ENCODE measurements at places on chromosomes 7 and 10. TPM values are rescaled to one million over a fixed set of nuclear protein-coding genes. Genes with fewer than 3 reads are reported as not detected.

DNA sequence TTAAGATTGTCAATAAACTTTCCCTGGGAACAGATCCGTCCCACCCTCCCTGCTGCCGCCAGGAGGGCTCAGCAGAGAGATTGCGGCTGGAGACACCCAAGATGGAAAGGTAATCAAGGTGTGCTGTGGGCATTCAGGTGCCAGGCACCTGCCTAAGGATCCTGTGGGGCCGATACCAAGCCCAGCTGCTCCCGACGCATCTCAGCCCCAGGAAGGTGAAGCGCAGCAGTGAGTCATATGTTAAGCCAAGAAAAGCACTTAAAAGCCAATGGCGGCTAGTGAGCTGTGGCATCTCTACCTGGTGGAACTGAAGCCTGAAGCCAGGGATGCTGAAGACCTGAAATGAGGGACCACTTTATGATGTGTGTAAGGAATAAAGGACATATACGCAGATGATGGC, 6.1 kb downstream of the WDR86 start:
- DNase-seq, result no peak

GRCh38 chr7:26857506-26858240, 6.7 kb downstream of the SKAP2 start:
- DNase-seq, result peak; percentile 17

The AOC1 gene
- total RNA-seq, result not detected

GRCh38 chr7:17774716-17775288, 165.5 kb downstream of the SNX13 start:
- DNase-seq, result no peak

GRCh38 chr10:52563360-52563759, 209.2 kb downstream of the MBL2 start:
- no peak for DNase-seq

DNA sequence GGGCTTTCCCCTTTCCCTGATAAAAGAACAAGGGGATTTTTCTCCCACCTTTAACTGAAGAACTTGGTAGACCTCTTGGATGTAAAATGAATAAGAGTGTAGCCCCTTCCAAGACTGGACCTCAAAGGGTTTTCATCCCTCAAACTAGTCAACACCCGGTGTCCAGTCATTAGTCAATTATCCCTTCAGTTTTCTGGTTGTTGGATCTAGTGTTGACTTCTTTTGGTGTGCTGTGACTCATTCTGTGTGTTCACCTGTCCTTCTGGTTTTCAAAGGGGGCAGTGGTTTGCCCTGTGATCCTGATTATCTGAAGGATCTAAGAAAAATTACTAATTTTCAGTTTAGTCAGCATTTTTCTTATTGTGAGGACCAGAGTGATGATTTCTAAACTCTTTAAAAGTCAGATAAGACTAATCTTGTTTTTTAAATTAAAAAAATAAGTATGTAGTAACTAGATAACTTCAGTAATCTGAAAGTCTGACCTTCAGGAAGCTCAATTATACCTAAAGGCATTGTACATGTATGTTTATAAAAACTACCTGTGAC, 583.5 kb downstream of the CNTNAP2 start:
- no peak for DNase-seq

The MYO3A gene
- total RNA-seq, result not detected

The NUDT13 gene
- 1.6 TPM for total RNA-seq

GRCh38 chr10:92082583-92083280, 159.2 kb downstream of the BTAF1 start:
- no peak for DNase-seq

DNA sequence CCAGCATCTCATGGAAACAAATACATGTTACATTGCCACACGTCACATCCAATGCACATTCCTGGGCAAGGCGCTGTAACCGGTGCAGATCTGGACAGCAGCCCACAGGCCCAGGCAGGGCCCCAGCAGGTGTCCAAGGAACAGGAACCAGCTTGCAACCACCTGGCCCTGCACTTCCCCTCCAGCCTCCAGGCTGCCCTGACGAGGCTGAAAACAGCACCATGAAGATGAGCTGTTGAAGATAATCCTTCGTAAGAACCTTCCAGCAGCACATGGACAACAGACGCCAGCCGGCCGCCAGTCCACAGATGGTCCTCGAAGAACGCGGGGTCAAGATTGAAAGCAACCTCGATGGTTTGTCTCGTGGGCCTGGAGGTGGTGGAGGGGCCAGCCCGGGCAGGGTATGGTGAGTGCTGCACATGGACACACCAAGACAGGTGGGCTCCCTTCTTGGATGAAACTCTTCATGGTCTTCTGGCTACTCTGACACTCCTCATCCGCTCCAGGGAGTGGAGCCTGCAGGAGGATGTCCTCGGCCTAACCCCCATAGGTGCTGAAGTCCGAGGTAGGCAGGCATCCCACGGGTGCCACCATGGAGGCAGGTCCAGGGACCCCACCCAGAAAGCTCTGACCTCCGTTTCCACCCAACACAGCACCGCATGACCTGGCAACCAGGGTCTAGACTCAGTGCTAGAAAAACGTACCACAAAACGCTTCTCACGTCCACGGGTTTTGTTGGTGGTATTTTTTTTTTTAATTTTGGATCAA, 22.9 kb downstream of the PDGFA start:
- DNase-seq, result no peak

The SORCS3 gene
- not detected for total RNA-seq

The TBXAS1 gene
- 3.6 TPM for total RNA-seq

GRCh38 chr7:142860968-142861367, 6.1 kb downstream of the EPHB6 start:
- no peak for DNase-seq

The WEE2 gene
- total RNA-seq, result not detected

The LRRC17 gene
- total RNA-seq, result 0.25 TPM
